ENCODE measurements at places on chromosomes 4 and X. TPM values are rescaled to one million over a fixed set of nuclear protein-coding genes. Genes with fewer than 3 reads are reported as not detected.

GRCh38 chr4:7645956-7646355 is 211.2 kb upstream of the PSAPL1 start:
- DNase-seq, result no peak

- DNase-seq, result no peak
These were observed 85.2 kb downstream of the PTTG2 start for GRCh38 chr4:38045289-38045988.

The PDGFC gene
- 52.1 TPM for total RNA-seq

The SLITRK4 gene
- total RNA-seq, result not detected

The COX7B2 gene
- not detected for total RNA-seq

The MAGEA2B gene
- total RNA-seq, result not detected

GRCh38 chr4:105923497-105924238 is 28.4 kb downstream of the NPNT start:
- no peak for DNase-seq

DNA sequence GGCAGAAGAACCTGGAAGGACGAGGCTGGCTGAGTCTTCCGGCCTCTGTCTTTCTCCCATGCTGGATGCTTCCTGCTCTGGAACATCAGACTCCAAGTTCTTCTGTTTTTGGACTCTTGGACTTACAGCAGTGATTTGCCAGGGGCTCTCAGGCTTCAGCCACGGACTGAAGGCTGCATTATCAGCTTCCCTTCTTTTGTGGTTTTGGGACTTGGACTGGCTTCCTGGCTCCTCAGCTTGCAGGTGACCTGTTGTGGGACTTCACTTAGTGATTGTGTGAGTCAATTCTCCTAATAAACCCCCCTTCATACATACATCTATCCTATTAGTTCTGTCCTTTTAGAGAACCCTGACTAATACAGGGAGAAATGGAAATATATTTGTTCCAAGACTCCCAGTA is 265.8 kb downstream of the PCDH18 start:
- DNase-seq, result no peak

DNA sequence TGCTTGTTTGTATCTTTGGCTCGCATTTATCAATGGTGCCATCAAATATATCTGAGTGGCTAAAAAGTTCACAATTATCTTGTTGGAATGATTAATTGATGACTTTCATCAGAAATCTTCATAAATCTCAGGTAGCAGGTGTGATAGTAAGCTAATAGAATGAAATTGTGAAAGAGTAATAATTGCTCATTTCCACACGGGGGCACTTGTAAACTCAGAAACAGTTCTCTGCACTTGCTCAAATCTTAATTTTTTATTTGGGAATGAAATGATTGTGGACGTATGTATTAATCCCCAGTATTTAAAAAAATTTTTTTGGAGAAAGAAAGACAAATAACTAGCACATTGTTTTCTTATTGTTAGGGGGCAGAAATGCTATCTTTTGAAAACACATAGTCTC is 132.8 kb downstream of the DTHD1 start:
- DNase-seq, result no peak

DNA sequence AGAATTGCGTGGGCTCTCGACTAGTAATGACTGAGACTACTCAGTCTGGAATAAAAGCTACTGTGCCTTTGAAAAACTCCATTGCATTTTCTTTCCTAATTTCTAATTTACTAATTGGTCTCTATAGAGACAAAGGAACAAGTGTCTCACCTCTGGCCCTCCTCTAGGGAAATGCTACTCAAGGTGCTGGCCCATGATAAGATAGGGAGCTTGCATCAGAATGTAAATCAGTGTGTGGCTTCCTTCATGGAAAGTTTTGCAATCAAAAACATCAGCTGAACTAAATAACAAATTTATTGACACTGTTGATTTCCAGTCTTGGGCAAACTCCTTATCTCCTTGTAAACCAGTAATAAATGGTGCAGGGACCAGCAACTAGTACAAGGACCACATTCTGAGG is 81.8 kb downstream of the SRPX start:
- no peak for DNase-seq

DNA sequence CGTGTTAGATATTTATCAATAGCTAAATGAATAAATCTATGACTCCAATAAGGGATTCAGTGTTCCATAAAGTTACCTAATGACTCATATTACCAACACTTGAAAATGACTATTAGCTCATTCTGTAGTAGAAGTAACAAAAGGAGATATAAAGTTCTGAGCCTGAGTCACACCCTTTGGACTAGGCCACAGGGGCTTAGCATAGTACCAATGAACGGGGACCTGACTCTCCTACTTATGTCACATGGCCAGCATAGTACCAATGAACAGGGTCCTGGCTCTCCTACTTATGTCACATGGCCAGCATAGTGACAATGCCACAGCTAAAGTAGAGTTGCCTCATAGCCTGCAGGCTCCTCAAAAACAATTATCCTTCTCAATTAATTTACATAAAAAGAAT is 43.7 kb downstream of the MAGEB16 start:
- no peak for DNase-seq

The TRIM75 gene
- total RNA-seq, result not detected

DNA sequence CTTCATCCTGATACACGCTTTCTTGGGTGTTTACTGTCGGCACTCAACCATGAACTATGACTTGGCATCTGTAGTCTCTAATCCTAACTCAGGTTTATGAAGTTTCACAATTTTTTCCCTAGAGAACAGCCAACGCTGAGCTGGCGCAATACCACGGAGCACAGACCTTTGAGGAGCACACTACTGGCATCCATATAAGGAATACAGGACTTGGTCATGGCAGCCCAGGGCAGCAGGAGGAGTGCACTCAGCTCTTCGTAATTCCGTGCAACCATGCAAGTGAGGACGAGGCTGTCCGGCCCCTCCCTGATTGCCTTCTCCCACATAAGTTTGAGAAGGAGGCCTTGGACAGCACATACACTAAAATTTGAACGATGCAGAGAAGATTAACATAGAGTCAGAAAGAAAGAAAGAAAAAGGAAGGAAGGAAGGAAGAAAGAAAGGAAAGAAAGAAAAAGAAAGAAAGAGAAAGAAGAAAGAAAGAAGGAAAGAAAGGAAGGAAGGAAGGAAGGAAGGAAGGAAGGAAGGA is 41.0 kb upstream of the PDLIM5 start:
- DNase-seq, result no peak

GRCh38 chrX:45751156-45751555 is 550.5 kb upstream of the DIPK2B start:
- DNase-seq, result no peak

DNA sequence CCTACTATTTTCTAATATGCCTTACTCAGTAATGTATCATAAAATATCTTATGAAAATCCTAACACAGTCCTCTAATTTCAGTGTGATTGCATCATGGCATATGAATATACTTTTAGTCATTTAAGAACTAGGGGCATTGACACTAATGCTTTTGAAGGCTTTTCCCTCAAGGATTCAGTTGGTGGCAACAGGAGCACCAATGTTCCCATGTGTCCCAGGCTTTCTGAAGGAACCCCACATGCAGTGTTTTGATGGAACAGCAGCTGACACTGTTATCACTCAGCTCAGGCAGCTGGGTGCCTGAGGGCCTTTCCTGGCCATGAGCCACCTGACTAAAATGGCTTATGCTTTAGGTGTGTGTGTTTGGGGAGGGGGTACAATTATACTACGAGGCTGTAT is 348.3 kb downstream of the ARHGAP24 start:
- no peak for DNase-seq

- DNase-seq, result no peak
These were observed 65.6 kb downstream of the DCAF8L1 start for GRCh38 chrX:27915617-27916016.

DNA sequence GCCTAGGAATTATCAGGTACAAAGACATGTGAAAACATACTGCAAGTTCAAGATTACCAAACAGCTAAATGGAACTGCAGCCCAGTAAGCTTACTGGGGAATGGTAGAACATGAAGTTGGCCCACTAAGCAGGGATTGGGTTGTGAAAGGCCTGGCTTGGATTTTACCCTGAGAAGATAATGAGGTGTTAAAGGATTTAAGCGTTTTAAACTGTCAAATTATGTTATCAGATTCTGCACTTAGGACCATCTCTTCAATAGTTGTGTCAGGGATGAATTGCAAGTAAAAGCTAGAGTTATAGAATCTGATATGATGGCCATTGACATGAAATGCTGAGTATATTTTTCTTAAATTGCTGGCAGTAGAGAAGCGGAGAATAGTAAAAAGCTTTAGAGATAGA is 225.7 kb downstream of the GRID2 start:
- no peak for DNase-seq

The LGI2 gene
- 0.86 TPM for total RNA-seq

DNA sequence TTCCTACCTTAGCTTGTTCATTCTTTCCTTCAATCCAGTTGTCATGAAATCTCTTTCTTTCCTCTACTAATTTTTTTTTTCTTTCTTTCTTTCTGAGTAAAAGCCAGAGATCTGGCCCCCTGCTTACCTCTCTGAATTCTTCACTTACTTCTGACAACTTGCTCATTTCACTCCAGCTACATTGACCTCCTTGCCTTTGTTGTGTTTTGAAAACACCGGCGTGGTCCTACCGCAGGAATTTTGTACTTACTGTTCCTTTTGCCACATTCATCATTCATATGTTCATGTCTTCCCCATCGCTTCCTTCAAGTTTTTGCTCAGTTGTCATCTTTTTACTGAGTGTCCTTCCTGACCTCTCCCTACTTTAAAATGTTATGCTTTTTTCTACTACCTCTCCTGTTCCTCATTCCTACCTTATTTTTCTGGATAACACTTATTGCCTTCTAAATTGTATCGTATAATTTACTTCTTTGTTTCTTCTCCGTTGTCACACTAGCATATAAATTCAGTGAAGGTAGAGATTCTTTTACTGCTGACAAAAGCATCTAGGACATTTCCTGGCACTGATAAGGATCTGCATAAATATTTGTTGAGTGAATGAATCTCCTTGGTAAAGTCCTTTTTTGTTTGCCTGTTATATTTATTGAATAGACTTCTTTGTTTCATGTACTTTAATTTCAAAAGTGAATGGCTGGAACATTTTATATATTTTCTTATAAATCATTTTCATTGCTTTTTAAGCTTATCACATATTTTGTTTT is 74.4 kb downstream of the NFKB1 start:
- peak; percentile 2 for DNase-seq

- no peak for DNase-seq
These were observed 6.4 kb downstream of the TCEAL8 start for GRCh38 chrX:103248553-103248952.

DNA sequence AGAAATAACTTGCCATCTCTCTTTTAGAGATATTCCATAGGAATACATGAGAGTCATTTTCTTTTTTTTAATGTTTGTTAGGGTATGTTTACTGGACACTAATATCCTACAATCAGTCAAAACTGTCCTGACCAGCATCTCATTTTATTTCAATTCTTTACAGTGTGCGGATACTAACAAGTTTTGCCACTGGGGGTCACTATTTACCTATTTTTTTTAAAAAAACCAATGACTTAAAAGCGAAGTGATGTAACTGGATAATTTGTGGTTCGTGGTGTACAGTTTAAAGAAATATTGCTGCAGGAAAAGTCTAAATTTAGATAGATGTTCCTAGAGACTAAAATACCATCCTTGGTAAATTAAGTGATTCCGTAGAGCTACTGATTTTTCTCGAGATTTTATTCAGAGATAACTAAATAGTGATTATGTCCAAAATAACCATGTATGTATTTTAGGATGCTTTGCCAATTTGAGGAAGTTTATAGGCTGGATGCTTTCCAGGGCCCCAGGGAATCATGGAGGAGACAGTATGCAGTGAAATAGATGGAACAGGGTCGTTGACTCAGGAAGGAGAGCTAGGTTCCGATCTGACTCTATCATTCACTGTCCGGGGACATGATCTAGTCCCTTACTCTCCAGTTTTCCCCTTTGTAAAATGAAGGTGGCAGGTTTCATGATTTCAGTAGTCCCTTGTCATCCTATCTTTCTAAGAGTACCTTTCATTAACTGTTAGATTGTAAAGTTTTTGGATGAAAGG is 34.0 kb upstream of the GNPDA2 start:
- DNase-seq, result peak; percentile 9

DNA sequence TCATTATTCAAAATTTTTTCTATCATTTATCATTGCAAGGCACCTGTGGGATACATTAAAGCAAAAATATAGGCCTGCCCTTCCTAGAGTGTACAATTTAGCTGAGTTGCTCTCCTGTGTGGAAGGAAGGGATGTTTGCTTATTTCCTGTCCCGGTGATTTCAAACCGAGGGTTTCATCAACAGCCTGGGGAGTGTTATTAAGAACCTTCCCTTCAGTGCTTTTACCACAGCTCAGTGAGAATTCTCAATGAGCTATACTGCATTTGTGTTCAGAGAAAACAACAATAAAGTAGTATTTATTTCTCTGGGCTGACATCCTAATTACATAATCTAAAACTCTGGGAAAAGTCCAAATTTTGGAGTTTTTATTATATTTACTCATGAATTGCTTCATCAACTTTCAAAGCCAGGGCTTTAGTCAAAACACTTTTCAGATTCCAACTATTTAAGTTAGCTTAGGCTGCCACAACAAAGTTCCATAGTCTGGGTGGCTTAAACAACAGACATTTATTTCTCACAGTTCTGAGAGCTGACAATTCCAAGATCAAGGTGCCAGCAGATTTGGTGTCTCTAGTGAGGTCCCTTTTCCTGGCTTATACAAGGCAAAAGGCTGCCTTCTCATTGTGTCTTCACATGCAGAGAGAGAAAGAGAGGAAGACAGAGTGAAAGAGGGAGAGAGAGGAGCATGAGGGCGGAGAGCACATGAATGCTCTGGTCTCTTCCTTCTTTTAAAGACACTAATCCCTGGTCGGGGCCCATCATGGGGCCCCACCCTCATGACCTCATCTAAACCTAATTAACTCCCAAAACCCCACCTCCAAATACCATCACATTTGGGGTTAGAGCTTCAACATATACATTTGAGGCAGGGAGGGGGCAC is 62.6 kb downstream of the MMRN1 start:
- DNase-seq, result no peak
